ENCODE measurements at places on chromosomes 3 and 15. TPM values are rescaled to one million over a fixed set of nuclear protein-coding genes. Genes with fewer than 3 reads are reported as not detected.
A peak's percentile ranks its signal among the peaks of the same experiment; 100 is the strongest.

DNA sequence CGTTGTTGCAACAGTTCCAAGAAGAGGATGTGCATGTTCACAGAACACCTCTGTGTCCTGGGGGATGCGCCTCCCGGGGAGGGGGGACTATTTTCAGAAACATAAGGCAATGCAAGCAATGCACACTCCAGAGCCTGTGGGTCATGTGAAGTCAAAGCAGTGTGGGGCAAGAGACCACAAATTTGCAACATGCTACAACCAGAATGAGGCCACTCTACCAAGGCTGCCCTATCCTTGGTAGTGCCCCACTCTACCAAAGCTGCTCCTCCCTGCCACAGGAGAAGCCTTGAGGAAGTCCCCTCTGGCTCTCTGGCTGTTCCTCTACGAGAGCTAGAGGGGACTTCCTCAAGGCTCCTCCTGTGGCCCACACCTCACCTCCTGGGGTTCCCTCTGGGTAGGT, 8.4 kb upstream of the NR2C2 start:
- no peak for DNase-seq

DNA sequence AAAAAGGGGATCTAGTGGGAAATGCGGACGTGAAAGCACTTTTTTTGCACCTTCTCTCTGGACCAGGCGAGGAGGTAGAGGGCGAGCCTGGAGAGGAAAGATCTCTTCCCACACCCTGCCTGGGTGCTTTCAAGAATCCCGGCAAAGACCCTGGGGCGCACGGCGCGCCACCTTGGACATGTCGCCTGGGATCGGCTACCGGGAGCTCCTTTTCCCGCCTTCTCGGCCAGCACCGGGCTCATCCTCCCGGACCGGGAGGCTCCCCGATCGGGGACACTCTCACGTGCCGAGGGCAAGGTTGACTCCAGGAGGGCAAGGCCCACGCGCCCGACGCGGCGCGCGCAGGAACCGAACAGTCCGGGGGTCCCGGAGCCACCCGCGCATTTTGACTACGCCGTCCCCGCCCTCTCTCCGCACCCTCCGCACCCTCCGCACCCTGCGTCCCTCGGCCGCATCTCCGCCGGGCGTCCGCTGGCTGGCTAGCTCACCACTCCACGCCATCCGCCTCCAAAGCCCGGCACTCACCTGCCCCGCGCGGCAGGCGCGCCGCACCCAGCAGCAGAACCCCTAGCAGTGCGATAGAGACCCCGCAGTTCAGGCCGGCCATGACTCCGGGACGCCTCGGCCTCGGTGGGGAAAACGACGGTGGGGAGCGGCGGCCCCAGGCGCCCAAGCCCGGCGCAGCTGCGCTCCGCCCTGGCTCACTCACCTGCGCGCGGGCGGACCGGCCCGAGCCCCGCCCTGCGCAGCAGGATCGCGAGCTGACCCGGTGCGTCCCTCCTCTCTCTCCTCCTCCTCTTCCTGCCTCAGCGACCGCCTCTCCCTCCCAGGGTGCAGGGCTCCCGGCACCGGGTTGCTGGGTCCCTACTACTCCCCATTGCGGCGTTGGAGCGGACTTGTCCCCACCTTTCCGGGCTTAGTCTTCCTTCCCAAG, at the start of gene CDCP1:
CDCP1 (minus strand) TSS at position 698 of the 934 bp plus-strand sequence; CDS start at position 607, 91 bp downstream.
- peak; percentile 88 for DNase-seq

- no peak for DNase-seq
Observed at GRCh38 chr3:30538791-30539190, 67.6 kb upstream of the TGFBR2 start.

DNA sequence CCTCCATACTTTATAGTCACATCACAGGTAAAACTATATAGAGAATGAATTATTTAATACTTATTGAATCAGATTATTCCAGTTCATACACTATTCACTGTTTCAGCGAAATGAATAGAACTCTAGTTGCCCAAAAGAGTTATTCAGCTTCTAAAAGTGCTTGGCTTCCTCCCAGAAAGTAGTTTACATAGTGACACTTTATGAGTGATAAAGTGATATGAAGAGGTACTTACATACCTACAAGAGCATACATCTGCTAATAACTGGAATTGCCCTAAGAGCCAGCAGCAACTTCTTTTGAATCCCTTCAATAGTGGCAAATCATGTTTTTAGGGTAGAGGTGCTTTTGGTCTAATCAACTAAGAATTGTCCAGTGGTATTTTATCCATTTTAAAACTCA, 635.1 kb upstream of the AGTR1 start:
- DNase-seq: no peak

PPP2R3A gene
- 7.4 TPM for polyA plus RNA-seq

GRCh38 chr3:105353485-105354161, 13.1 kb upstream of the ALCAM start:
- DNase-seq: no peak

CDHR4 gene
- polyA plus RNA-seq: 0.10 TPM

SERINC4 gene
- polyA plus RNA-seq: 0.42 TPM

WDR72 gene
- 0.75 TPM for polyA plus RNA-seq

WDR93 gene
- polyA plus RNA-seq: 0.30 TPM

KCNH8 gene
- polyA plus RNA-seq: 2.2 TPM

DNA sequence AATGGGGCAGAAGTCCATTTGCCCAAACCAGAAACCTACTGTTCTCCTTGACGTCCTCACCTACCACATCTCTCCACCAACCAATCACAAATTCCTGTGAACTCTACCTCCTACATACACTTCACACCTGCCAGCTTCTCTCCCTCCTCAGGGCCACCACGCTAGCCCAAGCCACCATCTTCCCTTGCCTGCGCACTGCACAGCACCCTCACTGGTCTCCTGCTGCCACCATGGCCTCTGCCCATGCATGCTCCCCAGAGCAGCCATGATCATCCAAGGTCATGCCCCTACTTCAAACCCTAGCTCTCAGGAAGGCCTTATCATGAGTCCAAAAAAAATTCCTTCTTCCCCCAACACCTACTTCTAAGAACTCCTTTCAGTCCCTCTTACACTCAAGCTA, 1.1 kb upstream of the EPHB3 start:
- DNase-seq: no peak

MUSTN1 gene
- 2.8 TPM for polyA plus RNA-seq

- DNase-seq: no peak
Observed at GRCh38 chr3:36476286-36476942, 96.1 kb downstream of the STAC start.

- DNase-seq: no peak
Observed at GRCh38 chr3:53259427-53260259, 3.8 kb upstream of the TKT start.

DNA sequence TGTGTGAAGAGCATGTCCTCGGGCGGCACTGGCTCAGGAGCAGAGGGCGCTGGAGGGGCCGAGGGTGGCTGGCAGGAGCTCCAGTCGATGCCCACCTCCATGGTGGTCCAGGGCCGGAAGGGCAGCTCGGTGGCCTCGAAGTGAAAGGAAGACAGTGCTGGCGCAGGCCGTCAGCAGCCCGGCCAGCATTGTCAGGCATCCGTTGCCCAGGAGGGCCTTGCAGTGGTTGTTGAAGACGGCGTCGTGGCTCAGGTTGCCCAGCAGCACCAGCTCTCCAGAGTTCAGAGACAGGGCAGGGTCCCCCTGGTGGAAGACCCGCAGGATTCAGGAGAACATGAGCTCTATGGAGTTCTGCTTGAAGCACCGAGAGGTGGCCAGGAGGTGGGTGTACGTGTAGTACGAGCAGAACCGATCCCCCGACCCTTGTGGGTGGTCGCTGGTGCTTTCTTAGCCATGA, 16.5 kb upstream of the SIAH2 start:
- DNase-seq: no peak

GRCh38 chr3:194688200-194688740, 2.6 kb downstream of the FAM43A start:
- no peak for DNase-seq

UBXN7 gene
- 25.5 TPM for polyA plus RNA-seq

- DNase-seq: no peak
Observed at GRCh38 chr3:130395331-130395730, 49.9 kb downstream of the COL6A5 start.

- no peak for DNase-seq
Observed at GRCh38 chr3:124516333-124516732, 213.9 kb upstream of the UMPS start.

- DNase-seq: no peak
Observed at GRCh38 chr3:69009559-69010410, 3.7 kb downstream of the EOGT start.

DNA sequence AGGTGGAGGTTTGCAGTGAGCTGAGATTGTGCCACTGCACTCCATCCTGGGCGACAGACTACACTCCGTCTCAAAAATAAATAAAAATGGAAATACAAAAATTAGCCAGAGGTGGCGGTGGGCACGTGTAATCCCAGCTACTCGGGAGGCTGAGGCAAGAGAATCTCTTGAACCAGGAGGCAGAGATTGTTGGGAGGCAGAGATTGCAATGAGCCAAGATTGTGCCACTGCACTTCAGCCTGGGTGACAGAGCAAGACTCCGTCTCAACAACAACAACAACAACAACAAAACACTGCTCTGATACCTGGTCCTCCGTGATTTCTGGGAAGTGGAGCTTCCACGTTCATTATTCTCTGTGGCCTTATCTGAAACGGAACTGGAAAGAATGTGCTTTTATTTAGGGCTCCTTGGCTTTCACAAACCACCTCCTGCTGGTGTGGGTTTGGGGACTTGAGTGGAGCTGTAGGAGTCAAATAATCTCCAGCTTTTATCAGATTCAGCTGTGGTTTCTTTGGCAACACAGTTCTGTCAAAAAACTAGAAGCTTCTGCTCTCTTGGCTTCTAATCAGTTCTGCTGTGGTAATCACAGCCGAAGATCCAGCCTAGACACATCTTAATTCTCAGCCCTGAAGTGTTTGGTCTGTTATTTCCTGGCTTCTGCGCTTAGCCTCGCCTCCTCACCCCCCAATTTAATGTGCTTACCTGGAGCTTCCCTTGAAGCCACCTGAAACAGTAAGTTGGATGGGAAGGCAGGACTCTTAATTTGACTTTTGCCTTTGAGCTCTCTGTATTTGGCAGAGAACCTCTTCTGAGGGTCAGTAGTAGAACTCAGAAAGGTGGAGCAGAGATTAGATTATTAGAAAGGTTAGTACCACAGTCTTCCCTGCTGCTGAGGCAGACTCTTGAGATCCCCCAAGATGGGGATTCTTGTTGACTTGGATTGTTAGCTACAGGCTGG, 21.4 kb downstream of the IRAK2 start:
- no peak for DNase-seq

DNA sequence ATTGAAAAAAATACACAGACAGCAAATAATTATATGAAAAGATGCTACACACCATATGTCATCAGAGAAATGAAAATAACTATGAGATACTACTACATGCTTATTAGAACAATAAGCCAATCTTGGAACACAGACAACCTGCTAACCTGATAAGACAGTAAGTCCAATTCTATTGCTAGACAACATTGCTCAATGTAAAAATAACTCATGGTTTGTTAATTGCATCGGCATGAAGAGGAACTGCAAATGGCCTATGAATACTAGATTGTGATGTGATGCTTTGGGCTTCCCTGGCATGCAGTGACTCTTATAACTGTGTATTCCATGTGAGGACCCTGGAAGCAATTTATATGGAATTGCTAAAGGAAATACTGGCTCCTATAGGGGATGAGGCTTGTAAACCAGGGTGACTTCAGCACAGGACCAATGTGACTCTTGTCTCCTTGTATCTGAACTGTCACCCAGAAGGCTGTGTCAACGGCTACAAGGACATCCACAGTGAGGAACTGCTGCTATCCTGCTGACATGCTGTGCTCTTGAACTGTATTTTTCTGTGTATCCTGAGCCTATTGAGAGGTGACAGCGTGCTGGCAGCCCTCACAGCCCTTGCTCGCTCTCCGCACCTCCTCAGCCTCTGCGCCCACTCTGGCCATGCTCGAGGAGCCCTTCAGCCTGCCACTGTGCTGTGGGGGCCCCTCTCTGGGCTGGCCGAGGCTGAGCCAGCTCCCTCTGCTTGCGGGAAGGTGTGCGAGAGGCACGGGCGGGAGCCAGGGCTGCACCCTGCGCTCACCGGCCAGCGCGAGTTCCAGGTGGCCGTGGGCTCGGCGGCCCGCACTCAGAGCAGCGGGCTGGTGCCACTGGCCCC, 385.7 kb downstream of the CNTN4 start:
- DNase-seq: no peak

DNA sequence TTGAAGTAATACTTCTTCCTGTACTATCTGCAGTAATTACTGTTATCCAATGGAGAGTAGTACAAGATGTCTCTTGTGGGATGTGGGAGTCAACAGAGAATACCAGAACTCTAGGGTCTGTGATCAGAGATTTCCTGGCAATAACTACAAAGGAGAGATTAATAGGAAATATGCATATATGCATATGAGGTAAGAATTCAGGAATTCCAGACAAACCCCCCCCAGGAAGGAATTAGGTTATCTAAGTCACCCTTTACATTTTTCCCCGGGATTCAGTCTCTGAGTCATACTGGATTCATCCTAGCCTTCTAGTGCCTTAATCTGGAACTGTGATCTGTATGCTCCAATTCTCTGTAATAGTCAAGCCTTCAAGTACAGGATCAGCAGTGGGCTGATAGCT, 49.4 kb downstream of the GTF2E1 start:
- DNase-seq: no peak

CYP11A1 gene
- 0.55 TPM for polyA plus RNA-seq

GRCh38 chr3:178120367-178120766, 415.9 kb upstream of the KCNMB2 start:
- no peak for DNase-seq
